ENCODE measurements at places on chromosomes 7 and 10.

DNA sequence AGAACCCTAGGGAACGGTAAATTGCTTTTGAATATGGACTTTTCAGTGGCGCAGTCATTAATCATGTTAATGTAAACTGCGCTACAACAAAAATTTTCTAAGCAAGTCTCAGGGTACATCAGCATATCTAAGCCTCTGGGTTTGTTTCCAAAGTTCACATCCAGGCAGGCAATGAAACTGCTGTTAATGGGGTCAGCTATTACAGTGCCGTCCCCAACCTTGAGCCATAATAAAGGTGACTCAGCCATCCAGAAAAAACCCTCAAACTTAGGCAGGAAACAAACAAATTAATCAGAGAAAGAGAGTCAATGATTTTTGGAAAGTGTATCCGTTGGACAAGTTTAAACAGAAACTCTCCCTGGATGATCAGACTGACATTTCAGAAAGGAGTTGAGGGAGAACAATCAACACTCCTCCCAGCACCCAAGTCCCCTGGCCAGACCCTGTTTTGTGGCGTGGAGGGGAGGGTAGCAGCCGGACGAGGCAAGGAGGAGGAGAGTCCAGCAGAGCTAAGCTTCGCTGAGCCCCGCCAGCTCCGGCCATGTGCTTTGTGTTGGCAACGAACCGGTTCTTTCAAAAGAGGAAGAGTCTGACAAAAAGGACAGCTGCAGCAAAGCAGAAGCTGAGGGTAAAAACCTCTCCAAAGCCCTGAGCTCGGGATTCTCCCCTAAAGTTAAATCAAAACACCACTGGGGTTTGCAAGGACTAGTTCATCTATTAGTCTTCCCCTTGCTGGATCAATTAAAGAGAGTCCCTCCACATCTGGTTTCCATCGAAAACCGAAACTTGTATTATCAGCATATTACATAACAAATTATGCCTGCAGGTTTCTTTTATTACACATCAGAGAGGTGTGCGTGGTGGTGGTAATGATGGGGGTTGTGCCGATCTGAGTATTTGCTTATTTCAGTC lies 3.6 kb downstream of the FAM53B start:
- no peak for DNase-seq

- no peak for DNase-seq
Observed at GRCh38 chr10:89684604-89685003, 16.8 kb upstream of the KIF20B start.

- DNase-seq = no peak
Observed at GRCh38 chr7:96670338-96671289, 39.0 kb downstream of the SEM1 start.

DNA sequence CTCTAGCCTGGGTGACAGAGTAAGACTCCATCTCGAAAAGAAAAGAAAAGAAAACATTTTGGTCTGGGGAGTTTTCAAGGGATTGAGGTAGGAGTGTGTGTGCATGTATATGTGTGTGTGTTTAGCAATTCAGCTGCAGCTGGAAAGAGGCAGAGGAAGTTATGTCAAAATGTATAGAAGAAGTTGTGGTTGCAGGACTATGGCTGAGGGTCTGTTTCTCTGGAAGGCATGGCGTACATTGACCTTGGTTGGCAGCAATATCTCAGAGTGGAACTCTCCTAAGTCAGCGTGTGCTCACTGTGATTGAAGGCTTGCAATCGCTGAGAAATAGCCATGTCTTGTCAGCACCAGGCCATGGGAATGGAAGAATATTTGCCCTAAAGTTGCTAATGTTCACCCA lies 28.6 kb upstream of the RHBDD2 start:
- DNase-seq = no peak

Measured in NCI-H2029 treated with DMSO at 0.1 percent for 48 hours (cell line).